Stimulated activated CD8-positive, alpha-beta memory T cell treated with anti-CD3 and anti-CD28 coated beads, Interleukin-7, amount 100 ng/mL, for 1 hour (primary cell): ENCODE measurements at places on chromosomes 2 and 18.

- no peak for DNase-seq
Measured at GRCh38 chr18:36471393-36471792, 173.9 kb downstream of the FHOD3 start.

DNA sequence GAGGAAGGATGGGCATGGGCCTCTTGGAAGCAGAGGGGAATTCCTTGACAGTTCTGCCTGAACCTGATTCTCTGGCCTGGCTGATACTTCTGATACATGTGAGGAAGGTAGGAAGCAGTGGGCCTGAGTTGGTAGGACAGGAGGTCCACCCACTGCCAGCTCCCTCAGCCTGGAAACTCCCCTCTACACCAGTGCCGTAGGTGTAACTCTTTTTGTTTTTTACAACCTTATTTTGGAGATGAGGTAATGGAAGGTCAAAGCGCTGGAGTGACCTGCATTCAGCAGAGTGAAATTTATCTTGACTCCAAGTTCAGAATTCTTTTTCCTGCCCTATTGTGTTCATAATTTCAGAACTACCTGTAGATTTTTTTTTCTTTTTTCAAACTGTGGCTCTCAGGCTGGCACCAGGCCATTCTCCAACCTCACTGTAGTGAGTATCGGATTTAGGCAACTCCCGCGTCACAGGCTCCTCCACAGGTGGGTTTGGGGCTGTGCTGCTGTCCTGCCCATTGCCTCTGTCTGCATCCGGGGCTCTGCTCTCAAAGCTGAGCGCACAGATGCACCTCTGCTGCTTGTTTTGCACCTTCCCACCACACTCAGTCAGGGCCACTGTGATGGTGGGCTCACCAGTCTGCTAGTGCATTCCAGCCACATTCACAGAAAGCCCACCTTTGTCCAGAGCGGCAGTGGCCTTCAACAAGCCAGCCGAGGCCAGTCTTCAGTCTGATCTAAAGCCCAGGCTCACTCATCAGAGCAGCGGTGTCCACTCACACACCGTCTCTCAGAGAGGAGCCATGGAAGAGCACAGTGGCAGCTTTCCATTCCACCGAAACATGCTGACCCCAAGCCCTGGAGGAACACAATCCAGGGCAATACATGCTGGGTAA is 87.2 kb downstream of the UXS1 start:
- no peak for DNase-seq

DNA sequence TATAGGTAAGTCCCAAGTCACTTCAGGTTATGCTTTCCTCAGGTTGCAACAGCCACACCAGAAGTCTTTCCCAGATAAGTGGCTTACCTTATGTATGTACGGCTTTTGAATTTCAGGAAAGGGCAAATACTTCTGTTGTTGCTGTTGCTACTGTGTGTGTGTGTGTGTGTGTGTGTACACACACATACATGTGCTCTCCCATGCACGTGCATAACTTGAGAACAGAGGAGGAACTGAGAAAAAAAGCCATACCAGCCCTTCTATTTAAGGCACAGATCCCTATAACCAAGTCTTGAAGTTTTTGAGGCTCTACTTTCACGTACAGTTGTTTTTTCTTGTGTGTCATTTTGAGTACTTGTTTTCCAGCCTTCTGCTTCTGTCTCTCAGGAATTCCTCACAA is 62.4 kb downstream of the WDPCP start:
- no peak for DNase-seq

DNA sequence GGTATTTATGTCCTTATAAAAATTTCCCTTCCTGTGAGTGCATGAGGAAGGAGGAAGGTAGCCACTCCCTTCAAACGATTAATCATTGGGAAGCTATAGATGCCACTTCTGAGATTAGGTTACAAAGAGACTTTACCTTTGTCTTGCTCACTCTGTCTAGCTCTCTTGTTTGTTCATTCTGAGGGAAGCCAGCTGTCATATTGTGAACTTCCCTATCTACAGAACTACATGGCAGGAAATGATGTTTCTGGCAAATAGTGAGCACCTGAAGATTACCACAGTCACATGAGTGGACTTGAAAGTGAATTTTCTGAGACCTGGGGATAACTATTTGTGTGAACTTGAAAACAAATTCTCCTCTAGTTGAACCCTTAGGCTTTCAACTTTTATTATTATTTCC is 776.8 kb downstream of the CCDC85A start:
- DNase-seq = no peak

DNA sequence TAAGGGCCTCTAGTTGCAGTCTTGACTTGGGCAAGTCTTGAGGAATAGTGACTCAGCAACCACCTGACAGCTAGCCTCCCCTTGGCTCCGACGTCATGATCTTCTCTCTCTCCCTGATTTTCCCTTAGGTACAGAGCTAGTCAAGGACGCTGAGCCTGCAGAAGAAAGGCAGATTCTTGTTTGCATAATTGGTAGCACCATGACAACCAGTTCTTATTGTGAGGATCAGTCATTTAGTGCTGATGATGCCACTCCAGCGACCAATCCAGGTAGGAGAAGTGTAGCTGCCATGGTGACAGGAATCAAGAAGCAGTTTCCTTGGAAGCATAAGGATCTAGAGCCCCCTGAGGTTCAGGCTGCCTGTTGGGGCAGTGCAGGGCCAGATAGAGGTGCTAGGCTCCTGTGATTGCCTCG is 2.8 kb upstream of the RESP18 start:
- DNase-seq = no peak

DNA sequence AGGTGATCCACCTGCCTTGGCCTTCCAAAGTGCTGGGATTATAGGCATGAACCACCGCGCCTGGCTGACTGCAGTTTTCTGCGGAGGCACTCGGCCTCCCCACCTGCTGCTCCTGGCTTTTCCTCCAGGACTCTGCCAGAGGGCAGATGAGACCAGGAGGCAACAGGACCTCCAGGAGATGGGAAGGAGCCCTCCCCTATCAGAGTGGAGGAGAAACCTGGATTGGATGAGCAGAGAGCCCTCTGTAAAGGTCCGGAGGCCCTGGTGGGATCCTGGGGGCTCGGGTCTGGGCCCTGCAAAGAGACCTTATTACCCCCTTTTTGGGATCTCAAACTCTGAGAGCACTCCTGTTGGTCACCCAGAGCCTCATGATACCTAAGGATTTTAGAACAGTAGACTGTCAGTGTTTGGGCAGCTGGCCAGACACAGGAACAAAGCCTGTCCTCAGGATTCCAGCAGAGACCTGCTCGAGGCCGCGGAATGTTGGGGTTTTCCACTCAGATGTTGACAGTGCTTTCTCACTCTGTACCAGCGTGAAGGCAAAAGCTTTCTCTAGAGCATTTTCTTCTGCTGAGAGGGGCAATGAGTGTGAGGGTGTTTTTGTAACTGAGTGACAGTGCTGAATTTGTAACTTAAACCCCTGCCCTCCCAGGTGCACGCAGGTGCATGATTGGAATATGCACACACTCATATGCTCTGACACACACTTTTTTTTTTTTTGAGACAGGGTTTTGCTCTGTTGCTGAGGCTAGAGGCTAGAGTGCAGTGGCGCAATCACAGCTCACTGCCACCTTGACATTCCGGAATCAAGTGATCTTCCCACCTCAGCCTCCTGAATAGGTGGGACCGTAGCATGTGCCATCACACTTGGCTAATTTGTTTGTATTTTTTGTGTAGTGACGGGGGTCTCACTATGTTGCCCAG is 48.4 kb downstream of the NPPC start:
- DNase-seq = no peak

DNA sequence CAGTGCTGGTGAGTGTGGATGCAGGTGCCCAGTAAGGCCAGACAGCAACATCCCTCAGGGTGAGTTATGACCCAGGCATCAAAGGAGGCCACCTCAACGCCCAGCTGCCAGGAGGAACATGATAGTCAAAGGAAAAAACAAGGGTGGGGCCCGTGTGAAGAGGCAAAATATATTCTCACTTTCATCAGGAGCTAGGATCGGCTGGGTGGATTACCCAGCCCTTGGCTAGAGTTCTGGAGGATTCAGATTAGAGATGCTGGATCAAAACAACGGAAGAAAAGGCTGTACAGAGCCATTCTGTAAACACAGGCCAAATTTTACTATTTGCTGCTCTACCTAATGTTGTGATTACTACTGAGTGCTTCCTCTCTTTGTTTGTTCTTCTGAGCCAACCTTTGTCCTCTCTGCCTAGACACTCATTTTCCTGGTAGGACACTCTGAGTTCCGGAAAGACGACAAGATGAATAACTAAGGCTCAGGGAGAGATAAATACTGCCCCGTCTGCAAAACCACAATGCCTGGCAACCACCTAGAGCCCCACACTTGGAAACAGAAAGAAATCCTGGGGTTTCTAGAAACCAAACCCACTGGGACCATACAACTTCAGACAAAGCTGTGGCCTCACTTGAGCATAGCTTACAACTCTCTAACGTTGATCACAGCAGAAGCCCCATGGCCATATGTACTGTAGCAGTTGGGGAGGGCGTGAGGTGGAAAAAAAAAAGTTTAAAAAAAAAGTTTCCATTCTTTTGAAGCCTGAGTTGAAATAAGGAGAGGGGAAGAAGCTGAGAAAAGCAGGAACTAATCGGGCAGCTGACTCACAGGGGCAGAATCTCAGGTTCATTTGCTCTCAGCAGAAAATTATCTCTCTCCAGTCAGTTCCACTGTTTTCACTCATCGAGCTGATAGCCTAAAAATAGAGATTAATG is 17.8 kb upstream of the PMAIP1 start:
- no peak for DNase-seq

- DNase-seq = no peak
Measured at GRCh38 chr2:85401844-85402243, 8.3 kb downstream of the CAPG start.

DNA sequence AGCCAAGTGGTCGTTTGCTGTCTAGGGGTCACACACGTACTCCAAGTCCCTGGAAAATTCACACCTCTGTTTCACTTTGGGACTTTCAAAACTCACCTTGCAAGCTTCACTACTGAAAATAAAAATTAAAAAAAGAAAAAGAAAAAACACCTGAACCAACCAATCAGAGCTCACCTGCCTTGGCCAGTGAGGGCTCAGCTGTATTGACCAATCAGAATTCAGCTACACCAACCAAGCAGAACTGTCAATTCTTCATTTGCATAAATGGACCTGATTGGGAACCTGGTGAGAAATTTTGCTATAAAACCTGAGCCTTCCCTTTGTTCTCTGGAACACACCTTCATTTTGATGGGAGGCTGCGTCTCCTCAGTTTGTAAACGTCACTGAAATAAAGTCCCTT is 176.4 kb downstream of the TTC32 start:
- no peak for DNase-seq

GRCh38 chr2:85393836-85394235 is 16.3 kb downstream of the CAPG start:
- DNase-seq = no peak

DNA sequence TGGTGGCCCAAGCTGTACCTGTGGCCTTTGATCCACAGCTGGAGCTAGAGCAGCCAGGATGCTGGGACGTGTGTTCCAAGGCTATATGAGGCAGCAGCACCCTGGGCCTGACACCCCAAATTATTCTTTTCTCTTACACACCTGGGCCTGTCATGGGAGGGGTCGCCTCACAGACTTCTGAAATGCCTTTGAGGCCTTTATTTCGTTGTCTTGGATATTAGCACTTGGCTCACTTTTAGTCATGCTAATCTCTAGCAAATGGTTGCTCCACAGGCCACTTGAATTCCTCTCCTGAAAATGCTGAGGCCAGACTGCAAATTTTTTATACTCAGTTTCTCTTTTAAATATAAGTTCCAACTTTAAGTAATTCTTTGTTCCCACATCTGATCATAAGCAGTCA is 22.0 kb upstream of the IL1R2 start:
- DNase-seq = no peak

DNA sequence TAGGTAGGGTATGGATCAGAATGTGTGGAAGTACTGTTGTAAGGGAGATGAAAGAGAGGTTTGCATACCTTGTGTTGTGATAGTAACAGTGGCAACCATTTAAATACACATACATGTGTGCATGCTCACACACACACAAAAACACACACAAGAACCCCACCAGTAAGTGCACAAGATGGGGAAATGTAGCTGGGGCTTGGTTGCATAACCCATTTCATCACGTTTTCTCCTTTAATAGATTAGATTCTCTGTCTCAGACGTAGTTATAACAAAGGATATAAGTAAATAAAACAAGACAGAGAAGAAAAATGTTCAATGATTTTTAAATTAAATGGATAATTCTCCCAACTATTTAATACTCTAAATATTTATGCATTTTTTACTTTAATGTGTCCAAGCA is 13.4 kb downstream of the ARHGAP15 start:
- DNase-seq = no peak
